ENCODE measurements at places on chromosomes 2 and 18.

- no peak for DNase-seq
Observed at GRCh38 chr2:72153924-72154323, 6.3 kb upstream of the CYP26B1 start.

GRCh38 chr2:210519594-210519993 lies 36.8 kb upstream of the CPS1 start:
- no peak for DNase-seq

GRCh38 chr18:31303771-31304170 lies 14.2 kb upstream of the DSG1 start:
- DNase-seq: no peak

DNA sequence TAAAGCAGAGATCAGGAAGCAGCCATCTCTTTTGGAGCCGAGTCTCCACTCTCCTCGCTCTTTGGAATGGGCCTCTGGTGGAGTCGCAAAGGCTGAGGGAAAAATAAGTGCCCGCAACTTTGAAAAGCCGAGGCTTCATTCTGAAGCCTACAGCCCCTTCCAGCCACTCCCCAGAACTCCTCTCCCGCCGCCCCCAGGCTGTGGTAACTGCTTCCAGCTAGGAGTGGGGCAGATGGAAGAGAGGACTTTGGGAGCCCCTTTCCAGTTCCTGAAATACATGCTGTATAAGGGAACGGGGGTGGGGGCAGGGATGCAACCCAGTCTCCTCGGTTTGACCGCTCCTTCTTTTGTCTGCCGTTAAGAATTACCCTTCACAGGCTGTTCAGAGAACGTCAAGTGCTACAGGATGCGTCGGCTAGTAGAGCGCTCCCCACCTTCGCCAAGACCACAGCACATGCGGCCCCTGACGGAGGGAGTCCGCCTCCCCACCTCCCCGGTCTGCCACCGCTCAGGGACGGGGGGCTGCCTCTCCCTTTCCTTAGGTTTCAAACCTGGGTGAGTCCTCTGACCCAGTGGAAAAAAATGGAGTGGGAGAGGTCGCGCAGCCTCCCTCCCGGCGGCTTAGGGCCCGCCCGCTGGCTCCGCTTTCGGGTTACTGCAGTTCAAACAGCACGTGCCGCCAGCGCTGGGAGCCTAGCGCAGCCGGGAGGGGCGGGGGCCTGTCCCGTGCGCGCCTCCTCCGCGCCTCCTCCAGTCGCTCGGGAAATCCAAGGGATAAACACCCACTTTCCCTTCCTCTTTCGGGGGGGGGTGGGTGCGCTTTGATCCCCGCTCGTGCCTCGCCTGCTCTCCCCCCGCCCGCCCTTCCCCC lies 4.9 kb downstream of the CYP26B1 start:
- no peak for DNase-seq

DNA sequence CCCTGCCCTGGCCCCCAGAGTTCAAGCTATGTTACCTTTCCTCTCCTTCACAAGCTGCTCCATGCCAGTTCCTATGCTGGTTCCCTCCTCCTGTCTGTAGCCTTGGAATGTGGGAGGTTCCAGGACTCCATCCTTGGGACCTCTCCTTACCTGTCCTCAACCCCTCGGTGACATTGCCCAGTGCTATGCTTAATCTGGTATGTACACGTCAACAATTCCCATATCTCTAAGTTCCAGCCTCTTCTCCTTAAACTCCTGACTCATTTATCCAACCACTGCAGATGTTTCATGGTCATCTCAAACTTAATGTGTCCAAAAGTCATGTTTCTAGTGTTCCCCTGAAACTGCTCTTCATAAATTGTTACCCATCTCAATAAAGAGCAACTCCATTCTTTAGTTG lies 160.8 kb downstream of the TNS1 start:
- no peak for DNase-seq

DNA sequence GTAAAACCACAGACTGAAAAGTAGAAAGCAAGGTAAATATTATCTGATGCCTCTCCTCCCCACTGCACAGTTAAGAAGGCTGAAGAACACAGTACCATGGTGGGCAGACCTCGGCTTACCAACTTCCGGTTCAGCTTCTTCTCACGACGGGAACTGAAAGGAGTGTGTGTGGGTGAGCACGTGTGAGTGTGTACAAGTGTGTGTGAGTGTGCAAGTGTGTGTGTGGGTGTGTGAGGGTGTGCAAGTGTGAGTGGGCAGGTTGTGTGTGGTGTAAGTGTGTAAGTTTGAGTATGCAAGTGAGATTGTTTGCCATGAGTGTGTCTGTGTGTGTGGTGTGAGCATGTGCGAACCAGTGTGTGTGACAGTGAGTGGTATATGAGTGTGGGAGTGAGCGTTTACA lies 103.5 kb downstream of the ADD2 start:
- DNase-seq: no peak

DNA sequence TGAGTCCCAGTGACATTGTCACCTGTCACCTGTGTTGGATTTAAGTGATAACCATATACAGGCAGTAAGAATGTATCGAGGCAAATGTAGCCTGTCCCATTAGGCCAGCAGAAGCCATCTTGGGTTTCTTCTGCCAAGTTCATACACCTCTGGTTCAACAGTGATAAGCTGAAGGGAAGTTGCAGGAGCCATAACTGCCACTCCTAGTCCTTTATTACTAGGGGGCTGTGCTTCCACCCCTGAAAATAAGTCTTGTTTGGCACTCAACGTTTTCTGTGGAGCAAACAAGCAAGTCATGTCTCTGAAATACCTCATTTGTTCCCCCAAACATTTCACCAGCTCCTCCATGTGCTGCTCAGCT lies 58.1 kb upstream of the ALPP start:
- DNase-seq: no peak

- DNase-seq: no peak
Observed at GRCh38 chr2:6159606-6160005, 467.4 kb downstream of the SOX11 start.

DNA sequence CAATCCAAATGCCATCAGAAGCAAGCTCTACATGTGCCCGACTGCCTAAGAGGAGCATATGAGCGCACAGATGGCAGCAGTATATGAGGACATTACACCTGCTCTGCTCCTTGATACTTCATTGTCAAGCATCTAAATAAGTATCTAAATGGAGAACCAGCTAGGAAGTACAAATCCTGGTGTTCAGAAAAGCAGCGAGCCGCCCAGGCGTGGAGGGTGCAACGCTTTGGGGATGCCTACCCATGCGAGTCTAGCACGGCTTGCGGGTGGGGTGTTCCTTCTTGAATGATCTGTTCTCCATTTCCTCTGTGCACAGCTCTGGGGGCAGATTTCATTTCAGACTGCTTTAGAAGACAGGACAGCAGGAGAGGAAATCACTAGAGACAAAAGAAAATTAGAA lies 63.0 kb upstream of the BCL2L11 start:
- no peak for DNase-seq

DNA sequence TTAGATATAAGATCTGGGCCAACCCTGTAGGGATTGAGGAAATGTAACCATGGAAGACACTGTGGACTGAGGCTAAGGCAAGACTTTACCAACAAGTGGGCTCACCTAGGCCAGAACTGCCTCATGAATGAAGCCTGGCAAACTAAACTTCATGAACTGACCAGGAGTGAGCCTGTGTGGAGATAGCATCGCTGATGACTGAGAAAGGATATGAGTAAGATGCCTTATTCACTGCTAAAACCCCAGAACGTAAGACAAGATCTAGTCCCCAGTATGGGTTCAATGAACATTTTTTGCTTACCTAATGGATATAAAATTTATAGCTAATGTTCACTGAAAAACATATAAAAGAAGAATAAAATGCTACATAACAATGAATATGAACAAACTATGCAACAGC lies 399.8 kb downstream of the SATB2 start:
- no peak for DNase-seq

DNA sequence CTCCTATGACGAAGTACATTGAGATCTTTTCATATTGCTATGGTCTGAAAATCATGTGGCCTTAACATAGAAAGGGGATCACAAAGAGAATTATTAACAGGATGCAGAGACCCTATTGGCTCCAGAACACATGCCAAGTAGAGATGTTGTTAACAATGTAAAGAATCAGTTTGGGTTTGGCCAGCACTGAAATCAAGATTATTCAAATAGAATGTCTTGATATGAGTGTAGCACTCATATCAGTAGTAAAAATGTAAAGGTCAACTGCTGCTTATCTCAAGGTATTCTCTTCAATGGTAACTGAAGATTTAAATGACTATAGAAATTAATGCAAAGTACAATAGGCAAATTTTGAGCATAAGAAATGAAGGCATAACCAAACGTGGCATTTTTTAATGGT lies 262.8 kb downstream of the PTH2R start:
- DNase-seq: no peak

GRCh38 chr2:20397811-20398447 lies 47.3 kb upstream of the PUM2 start:
- no peak for DNase-seq

DNA sequence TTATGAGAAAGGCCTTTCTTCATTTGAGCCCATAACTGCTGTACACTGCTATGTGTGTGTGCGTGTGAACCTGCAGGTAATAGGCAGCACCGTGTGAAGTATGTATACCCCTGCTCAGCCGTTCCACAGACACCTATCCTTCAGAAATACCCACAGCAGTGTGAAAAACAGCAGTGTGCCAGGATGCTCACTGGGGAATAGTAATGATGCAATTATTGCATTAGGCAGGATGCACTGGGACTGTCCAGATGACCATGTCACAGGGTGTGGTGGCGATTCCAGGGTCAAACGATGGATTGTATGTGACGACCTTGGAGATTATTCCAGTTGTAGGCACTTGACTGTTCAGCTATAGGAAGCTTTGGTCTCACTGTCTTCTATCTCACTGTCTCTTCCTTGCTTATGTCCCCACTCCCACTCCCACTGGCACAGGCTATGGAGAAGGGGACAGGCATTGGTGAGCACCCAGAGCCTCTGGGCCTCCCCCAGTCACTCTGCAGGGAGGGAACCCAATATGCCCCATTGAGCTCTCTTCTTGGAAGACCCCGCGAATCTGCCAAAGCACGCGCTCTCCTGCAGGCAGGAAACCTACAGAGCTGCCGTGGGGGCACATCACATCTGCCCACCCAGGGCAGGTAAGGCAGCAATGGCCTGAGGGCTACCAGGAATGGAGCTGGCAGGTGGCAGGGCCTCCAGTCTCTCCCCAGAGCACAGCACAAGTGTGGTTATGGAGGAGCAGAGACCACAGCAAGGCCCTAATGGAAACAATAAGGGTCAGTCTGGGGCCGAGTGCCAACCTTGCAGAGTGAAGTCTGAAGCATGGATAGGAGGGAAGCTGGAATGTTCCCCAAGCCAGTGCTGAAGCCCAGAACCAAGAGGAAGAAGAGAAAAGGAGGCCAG lies 518.9 kb upstream of the RAB6C start:
- DNase-seq: no peak

- DNase-seq: no peak
Observed at GRCh38 chr2:161139098-161139987, 20.9 kb upstream of the TANK start.

GRCh38 chr2:57536535-57537231 lies 509.9 kb upstream of the VRK2 start:
- no peak for DNase-seq

GRCh38 chr2:11550302-11550701 lies 16.5 kb downstream of the GREB1 start:
- no peak for DNase-seq

GRCh38 chr2:141455211-141455826 lies 675.5 kb downstream of the LRP1B start:
- DNase-seq: no peak

DNA sequence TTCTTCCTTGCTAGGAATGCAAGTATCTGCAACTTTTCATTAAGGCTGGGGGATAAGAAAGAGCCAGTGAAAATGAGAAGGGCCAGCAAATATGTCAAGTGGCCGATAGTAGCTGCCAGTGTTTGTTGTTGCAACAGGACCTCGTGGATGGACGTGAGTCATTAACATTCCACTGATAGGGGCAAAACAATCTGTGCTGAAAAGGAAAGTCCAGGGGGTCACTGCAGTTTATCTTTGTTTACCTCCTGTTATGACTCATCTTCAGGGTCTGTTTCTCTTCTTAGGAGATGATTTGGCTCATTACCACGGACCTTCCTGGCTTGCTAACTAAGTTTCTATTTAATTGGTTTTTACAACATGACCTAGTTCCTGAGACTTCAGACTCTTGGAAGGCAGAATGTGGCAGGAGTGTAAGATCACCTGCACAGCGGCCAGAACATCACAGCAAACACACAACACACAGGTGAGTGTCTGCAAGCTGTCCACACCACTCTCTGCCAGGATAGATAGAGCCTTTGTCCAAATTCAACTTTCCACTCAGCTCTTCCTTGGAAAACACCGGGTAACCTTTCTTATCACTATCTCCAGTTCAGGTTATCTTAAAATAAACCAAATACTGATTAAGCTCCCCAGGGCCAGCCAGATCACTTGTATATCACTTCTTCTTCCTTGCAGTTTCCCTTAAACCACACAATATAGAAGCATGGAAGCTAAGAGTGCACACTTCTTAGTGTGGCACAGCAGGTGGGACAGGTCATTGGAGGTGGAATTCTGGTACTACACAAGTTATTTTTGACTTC lies 157.5 kb upstream of the LMAN1 start:
- DNase-seq: no peak

DNA sequence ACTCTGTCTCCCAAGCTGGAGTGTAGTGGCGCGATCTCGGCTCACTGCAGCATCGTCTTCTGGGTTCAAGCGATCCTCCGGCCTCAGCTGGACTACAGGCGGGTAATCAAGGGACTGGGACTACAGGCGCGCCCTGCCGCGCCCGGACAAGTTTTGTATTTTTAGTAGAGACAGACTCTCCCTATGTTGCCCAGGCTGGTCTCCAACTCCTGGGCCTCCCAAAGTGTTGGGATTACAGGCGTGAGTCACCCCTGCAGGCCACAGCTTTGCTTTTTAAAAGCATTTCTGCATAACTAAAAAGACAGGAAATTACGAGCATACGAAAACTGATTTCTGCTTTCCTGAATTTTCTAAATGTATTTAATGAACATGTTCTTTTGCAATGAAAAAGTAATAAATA lies 916 bp upstream of the OSBPL1A start:
- no peak for DNase-seq

- DNase-seq: peak; percentile 55
Observed at GRCh38 chr2:127591221-127591923, 54.6 kb upstream of the GPR17 start.

GRCh38 chr2:84132370-84132769 lies 326.7 kb downstream of the SUCLG1 start:
- no peak for DNase-seq

- no peak for DNase-seq
Observed at GRCh38 chr2:10521356-10522169, 73.4 kb upstream of the ODC1 start.

Measured in activated T-cell treated with anti-CD3 and anti-CD28 coated beads for 1 hour (primary cell).